ENCODE measurements at places on chromosomes 1 and 21. TPM values are rescaled to one million over a fixed set of nuclear protein-coding genes. Genes with fewer than 3 reads are reported as not detected.

Gene ADCY10
- 0.12 TPM for total RNA-seq

Gene FNDC10
- total RNA-seq: 1.00 TPM

Gene AVPR1B
- not detected for total RNA-seq

Gene COL24A1
- 0.34 TPM for total RNA-seq

Gene C1orf87
- not detected for total RNA-seq

Gene TMEM81
- 5.2 TPM for total RNA-seq

Gene KLHDC7A
- not detected for total RNA-seq

Gene RNF186
- not detected for total RNA-seq

Gene IRF2BP2
- 283 TPM for total RNA-seq

Gene LINGO4
- 0.88 TPM for total RNA-seq

Gene CASP9
- 13.4 TPM for total RNA-seq

Gene CYP4Z1
- not detected for total RNA-seq

Gene FAM72D
- total RNA-seq: 38.3 TPM

Gene FMO1
- not detected for total RNA-seq

Gene S100A14
- total RNA-seq: 0.26 TPM

Gene CELA2A
- not detected for total RNA-seq

Gene S100A5
- total RNA-seq: 4.4 TPM

Gene OR10R2
- not detected for total RNA-seq

Gene HSD3B1
- total RNA-seq: not detected

Gene RGL1
- 2.2 TPM for total RNA-seq

Gene AMY1A
- not detected for total RNA-seq

Gene RNU1-3
- 1,278 TPM for total RNA-seq

Gene KIAA0319L
- total RNA-seq: 60.9 TPM

Gene NDUFV3
- 18.2 TPM for total RNA-seq

Gene EDN2
- total RNA-seq: not detected

Gene PRAMEF1
- not detected for total RNA-seq

Gene HMCN1
- 0.12 TPM for total RNA-seq

Gene DRAXIN
- total RNA-seq: 0.30 TPM

Gene CLDN19
- not detected for total RNA-seq

Gene TTC22
- 13.3 TPM for total RNA-seq

Gene NBPF11
- total RNA-seq: 15.2 TPM

Gene DNALI1
- 0.81 TPM for total RNA-seq

Gene RPL5
- 1,619 TPM for total RNA-seq

Gene C1QB
- not detected for total RNA-seq

Gene LCE2A
- not detected for total RNA-seq

Gene CLCA1
- not detected for total RNA-seq

Gene FCN3
- total RNA-seq: not detected

Gene FMO4
- total RNA-seq: 2.3 TPM

Gene SERPINC1
- 0.30 TPM for total RNA-seq

Gene HENMT1
- 25.1 TPM for total RNA-seq

Gene RYR2
- total RNA-seq: 0.19 TPM

Gene LY9
- 19.0 TPM for total RNA-seq
